Stimulated activated CD4-positive, alpha-beta T cell treated with anti-CD3 and anti-CD28 coated beads, Interleukin-12 subunit alpha, Interleukin-12 subunit beta, amount 100 ng/mL, for 48 hours (primary cell): ENCODE measurements at places on chromosomes 2 and 18.

GRCh38 chr2:16077601-16078000 lies 137.3 kb downstream of the MYCN start:
- no peak for DNase-seq

DNA sequence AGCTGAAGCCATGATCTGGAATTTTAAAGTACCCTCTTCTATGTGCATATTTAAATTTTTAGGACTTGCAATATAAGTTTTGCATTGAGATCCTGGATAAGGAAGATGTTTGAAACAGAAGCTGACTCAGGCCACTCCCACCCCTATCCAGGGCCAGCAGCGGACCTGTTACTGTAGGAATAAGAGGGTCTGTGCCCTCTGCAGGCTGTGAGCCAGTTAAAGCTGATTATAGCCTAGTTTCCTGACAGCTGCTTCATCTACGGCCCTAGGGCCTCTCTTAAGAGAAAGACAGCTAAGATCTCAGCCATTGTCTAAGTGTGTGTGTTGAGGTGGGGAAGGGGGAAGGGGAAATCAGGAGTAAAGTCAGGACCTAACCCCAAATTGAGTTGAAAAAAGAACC lies 234.0 kb downstream of the HAUS1 start:
- DNase-seq, result no peak

DNA sequence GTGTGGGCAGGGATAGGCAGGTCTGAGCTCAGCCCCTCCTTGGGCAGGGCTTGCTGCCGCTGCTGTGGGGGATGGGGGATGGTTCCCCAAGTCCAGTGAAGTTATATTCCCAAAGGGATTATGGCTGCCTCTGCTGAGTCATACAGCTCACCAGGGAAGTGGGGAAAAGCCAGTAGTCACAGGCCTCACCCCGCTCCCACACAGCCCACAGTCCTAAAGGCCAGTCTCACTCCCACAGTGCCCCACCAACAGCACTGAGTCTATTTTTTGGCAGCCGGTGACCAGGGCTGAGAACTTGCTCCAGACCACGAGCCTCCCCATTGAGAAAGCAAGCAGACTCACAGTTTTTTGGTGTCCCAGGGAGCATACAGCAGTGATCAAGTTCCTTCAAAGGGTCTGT lies 173.3 kb downstream of the OSR1 start:
- DNase-seq, result no peak

GRCh38 chr2:198712485-198712884 lies 745.3 kb downstream of the SATB2 start:
- DNase-seq, result no peak

DNA sequence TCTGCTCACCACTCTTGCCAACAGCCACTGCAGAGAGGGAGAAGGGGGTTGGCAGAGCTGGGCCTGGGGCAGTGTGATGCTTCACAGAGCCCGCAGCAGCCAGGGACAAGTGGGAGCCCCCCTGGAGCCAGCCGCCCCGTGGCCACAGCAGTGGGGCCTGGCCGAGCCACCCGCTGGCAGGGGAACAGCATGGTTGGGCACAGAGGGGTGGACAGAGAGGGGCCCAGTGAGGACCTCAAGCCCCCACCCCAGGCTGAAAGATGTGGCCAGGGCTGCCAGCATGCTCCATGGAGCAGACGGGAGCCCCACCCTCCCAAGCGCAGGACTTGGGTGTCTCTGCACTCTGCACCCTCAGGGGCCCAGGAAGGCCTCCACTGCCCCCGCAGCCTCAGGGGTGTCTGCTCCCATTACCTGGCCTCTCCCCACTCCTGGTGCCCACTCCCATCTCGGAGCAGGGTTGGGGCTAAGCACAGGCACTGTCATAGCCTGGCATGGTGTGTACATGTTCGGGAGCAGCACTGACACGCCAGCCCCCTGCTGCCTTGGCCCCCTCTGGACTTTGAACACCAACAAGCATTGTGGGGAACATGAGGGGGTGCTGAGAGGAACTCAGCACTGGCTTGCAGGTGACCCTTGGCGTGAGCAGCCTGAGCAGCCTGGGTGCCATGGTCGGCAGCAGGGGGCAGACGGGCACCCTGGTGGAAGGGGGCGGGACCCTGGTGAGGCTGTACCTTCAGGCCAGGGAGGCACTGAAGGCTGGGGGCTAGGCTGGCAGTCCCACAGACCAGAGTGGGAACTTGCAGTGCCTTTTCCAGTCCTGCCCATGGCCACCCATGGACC lies 279.6 kb upstream of the CYP26B1 start:
- DNase-seq, result no peak

DNA sequence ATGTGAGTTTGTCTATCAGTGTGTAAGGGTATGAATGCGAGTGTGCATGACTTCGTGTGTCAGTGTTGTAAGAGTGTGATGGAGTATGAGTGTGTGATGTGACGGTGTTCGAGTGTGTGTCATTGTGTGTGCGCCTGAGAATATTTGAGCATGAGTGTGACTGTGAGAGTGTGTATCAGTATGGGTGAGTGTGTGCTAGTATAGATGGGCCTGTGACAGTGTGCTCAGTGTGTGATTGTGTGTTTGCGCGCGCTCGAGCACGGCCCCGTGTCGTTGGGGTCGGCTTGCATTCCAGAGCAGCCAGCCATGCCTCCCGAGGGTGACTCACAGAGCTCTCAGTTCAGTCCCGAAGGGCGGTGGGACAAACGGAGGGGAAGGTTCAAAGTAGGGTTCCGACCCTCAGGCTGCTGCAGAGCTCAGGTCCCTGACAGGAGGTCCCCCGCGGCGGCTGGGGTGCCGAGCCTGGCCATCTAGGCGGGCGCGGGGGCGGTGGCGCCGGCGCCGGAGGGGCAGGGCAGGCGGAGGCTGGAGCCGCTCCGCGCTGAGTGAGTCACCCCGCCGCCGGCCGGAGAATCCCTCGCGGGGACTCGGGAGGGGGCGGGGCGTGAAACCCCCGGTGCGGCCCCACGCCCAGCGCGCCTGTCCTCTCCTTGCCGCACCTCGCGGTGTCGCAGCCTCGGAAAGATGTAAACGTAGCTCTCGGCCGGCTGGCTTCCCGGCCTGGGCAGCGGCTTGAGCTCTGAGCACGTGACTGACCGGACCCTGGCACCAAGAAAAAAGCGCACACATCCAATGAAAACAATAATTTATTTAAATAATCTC lies 3.8 kb downstream of the DLX2 start:
- no peak for DNase-seq

DNA sequence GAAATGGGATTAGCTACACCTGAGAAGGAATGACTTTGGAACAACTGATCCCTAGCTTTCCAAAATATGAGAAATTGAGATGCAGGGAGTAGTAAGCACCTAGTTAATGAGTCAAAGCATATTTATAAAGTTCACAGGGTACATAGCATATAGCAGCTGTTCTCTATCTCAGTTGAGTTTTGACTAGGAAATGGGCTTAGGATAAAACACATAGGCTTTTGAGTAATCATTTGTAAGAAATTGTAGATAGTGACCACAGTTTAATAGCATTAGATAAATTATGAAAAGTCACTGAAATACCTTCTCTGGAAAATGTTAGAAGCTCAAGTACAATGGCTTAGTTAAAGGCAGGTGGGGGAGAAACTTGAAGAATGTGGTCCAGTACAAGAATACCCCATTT lies 444.7 kb upstream of the TNP1 start:
- no peak for DNase-seq

- no peak for DNase-seq
Measured at GRCh38 chr2:197888321-197888720, 83.9 kb downstream of the PLCL1 start.

DNA sequence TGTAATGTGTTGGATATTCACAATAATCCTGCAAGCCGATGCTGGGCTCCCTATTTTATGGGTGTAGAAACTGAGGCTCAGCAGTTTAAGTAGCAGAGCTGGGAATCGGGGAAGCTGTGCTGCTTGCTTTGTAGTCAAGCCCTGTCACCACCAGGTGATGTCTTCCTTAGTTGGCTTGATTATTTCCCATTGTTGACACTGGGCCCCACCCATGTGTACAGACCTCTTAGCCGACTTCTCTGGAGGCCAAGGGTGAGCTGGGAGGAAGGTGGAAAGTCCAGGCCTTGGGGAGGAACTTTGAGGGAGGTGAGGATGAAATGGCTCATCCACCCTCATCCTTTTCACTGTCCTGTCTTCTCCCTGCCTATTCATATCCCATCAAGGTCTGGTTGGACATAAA lies 60.0 kb downstream of the CAPN13 start:
- no peak for DNase-seq

- no peak for DNase-seq
Measured at GRCh38 chr2:98502556-98503335, 58.1 kb downstream of the INPP4A start.

GRCh38 chr2:169900686-169901085 lies 73.4 kb downstream of the UBR3 start:
- no peak for DNase-seq

- no peak for DNase-seq
Measured at GRCh38 chr2:187055463-187055862, 206.5 kb upstream of the ZSWIM2 start.

DNA sequence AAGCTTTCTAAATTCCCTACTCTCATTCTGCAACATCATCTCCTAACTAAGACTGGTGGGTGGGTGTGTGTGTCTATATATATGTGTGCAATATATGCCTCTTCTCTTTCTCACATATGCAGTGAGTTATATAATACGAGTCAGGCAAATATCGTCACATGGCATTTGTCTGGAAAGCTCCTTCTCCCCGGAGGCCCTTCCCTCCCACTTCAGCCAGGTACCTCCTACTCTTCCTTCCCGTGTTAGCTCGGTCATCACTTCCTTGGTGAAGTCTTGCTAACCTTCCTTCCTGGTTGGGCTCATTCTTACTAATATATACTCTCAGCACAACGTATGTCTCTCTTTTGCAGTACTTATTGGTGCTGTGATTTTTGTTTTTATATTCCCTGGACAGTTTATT lies 66.4 kb upstream of the NCK2 start:
- DNase-seq, result no peak
